ENCODE measurements at places on chromosomes 7 and 10. TPM values are rescaled to one million over a fixed set of nuclear protein-coding genes. Genes with fewer than 3 reads are reported as not detected.

GRCh38 chr10:133526957-133527588, at the start of gene CYP2E1:
CYP2E1 (plus strand) TSS chr10:133527363; CDS start chr10:133527396, 33 bp downstream.
- DNase-seq: no peak

DNA sequence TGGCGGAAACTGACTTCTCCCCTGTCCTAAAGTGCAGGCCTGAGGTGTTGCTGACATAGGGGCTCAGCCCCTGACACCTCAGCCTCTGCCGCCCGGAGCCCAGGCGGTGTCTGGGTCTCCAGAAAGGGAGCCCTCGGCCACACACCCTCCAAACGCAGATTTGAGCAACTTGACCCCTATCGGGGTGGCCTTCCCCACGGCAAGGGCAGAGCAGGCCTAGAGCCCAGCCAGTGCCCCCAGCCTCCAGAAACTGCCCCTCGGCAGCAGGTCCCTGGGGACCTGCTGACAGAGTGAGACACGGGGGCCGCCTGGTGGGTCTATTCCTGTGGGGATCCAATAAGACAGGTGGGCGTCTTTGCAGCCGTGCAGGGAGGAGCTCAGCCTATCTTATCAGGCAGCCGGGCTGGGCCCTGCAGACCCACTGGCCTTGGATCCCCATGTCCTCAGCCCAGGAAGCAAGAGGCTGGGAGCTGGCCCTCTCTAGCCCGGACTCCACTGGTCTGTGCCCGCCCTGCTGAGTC, 11.0 kb downstream of the TMEM184A start:
- no peak for DNase-seq

DNA sequence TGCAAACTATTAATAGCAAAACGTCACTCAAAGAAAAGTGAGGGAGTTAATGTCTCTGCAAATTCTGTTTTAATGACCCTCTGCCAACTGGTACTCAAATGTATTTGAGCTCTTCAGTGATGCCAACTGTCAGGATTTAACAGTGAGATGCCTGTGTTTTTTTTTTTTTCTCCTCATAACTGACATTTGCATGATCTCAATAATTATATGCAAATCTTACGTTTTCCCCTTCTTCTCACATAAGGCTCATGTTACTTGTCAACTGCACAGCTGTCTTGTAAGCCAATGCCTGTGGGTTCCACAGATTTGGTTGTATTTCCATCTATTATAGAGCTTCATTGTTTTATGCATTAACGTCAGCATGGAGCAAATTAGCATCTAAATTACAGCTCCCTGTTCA, 38.2 kb downstream of the PPP1R3A start:
- DNase-seq: no peak

DNA sequence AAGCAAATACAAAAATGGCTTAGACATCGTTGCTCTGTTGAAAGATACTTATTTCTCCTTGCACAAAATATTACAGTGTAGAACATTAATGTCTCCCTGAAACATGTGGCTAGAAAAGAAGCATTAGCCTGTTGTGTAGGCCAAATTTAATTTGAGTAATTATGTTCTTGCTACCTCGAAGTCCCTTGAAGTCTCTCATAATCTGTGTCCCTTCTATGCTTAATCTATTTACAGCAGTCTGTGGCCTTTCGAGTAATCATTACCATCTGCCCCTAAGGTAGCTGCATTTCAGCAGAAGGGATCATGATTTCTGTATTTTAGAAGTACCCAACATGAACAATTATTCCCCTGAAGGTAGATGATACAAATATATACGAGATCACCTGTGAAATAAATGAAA, 615.2 kb downstream of the GRM8 start:
- no peak for DNase-seq

DNA sequence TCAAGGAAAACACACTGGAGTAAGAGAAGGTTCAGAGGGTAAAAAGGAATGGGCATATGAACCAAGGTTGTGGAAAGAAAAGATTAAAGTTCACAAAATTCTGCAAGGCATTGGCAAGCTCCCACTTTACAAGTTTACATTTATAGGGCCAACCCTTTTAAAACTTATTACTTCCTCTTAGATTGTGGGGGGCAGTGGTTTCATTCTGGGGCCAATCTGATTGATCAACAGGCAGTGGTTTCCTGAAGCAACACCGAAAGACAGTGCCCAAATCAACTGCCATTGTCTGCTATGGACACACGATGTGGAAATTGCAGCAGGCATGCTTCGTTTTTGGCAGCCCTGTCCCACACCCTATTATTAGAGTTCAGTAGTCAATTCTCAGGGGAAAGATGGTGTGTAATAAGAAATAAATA, 154.0 kb downstream of the SGMS1 start:
- peak; percentile 41 for DNase-seq

The CPED1 gene
- polyA plus RNA-seq: 2.2 TPM

The CYP3A4 gene
- not detected for polyA plus RNA-seq

GRCh38 chr10:126294451-126294850, 93.8 kb downstream of the ADAM12 start:
- no peak for DNase-seq

- no peak for DNase-seq
Observed at GRCh38 chr10:30353851-30354250, 4.8 kb upstream of the MTPAP start.

The C10orf67 gene
- 1.1 TPM for polyA plus RNA-seq

GRCh38 chr7:25349283-25350017, 121.2 kb upstream of the NPVF start:
- DNase-seq: no peak

DNA sequence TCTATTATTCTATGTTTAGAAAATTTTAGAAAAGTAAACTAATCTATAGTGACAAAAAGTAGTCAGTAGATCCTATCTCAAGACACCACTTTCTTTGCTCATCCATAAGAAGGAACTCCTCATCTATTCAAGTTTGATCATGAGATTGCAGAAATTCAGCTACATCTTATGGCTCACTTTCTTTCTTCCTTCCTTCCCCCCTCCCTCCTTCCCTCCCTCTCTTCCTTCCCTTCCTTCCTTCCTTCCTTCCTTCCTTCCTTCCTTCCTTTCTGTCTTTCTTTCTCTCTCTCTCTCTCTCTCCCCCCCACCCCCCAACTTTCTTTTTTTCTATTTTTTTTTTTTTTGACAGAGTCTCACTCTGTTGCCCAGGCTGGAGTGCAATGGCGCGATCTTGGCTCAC, 35.3 kb upstream of the SRPK2 start:
- no peak for DNase-seq

DNA sequence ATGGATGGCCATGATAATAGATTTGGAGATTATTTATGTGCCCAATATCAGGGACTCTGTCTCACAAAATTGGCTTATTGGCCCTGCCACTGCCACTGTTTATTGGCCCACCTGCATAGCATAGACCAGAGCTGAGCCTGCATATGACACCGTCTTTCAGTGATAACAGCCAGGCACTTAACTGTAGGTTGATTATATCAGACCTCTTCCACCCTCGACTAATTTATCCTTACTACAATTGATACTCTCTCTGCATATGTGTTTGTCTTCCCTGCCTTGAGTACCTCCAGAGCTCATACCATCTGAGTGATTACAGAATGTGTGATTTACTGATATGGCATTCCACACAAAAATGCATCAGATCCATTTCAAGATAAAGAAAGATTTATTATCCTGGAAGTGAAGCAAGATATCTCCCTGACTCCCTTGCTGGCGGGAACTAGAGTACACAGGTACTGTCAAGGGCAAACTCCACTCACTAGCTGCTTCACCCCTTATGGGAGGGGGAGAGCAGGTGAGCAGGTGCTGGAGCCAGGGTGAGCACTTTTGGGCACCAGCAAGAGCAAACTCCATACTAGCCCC, 13.1 kb upstream of the SAMD9L start:
- no peak for DNase-seq

The JAZF1 gene
- polyA plus RNA-seq: 5.2 TPM

DNA sequence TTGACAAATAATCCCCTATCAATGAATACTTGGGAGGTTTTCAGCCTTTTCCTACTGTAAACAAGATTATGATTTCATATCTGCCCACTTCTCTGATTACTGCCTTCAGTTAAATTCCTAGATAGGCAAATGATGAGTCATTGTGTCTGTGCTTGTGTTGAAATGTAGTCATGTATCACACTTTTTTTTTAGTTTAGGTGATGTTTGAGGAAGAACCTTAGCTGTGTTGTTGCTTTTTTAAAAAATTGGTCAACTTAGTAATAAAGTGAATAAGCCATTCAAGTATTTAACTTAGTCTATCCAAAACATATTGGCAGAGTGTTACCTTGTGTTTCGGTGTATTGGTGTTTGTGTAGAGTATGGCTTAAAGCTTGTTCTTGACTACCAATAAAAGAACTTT, 60.0 kb downstream of the WAC start:
- DNase-seq: no peak

The TMEM184A gene
- 9.9 TPM for polyA plus RNA-seq

GRCh38 chr7:150404172-150404804, 25.2 kb downstream of the ZNF775 start:
- DNase-seq: no peak

The OR2F2 gene
- not detected for polyA plus RNA-seq

DNA sequence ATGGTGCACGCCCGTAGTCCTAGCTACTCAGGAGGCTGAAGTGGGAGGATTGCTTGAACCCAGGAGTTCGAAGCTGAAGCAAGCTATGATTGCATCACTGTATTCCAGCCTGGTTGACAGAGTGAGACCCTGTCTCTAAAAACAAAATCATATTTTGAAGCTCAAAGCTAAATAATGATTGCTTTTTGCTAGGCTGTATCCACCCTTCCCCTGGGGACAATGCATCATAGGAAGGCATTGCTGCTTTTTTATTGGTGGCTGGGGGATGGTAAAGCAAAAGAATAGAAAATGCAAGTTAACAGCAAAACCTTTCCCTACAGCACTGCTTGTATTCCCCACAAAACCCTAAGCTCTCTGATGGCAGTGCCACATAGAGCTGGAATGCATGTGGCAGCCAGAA, 107.5 kb upstream of the WAC start:
- DNase-seq: no peak

- no peak for DNase-seq
Observed at GRCh38 chr10:71358277-71358676, 38.4 kb upstream of the CDH23 start.

DNA sequence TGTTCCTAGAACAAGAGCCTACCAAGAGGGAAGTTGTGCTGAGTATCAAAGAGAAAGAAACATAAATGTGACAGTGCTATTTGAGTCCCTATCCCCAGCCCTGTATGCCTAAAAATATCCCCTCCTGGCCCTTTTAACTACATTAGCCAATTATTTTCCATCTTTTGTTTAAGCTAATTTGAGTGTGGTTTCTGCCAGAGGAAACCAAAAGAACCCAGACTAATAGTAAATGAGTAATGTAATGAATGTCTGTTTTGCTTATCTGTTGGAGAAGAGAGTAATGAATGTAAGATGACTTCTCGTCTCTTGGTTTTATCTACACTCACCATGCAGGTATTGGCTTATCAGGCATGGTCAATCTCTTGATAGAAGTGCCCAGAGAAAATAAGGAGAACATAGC, 134.4 kb upstream of the CDK1 start:
- no peak for DNase-seq

GRCh38 chr7:38178695-38179344, 775 bp downstream of the STARD3NL start:
- no peak for DNase-seq

GRCh38 chr10:102715880-102716279, 1.4 kb downstream of the SFXN2 start:
- no peak for DNase-seq

- no peak for DNase-seq
Observed at GRCh38 chr10:36761121-36761520, 364.3 kb upstream of the ANKRD30A start.

GRCh38 chr10:61869774-61870525, 31.5 kb upstream of the ARID5B start:
- no peak for DNase-seq

GRCh38 chr10:49664842-49665355, 14.6 kb upstream of the C10orf53 start:
- DNase-seq: no peak

DNA sequence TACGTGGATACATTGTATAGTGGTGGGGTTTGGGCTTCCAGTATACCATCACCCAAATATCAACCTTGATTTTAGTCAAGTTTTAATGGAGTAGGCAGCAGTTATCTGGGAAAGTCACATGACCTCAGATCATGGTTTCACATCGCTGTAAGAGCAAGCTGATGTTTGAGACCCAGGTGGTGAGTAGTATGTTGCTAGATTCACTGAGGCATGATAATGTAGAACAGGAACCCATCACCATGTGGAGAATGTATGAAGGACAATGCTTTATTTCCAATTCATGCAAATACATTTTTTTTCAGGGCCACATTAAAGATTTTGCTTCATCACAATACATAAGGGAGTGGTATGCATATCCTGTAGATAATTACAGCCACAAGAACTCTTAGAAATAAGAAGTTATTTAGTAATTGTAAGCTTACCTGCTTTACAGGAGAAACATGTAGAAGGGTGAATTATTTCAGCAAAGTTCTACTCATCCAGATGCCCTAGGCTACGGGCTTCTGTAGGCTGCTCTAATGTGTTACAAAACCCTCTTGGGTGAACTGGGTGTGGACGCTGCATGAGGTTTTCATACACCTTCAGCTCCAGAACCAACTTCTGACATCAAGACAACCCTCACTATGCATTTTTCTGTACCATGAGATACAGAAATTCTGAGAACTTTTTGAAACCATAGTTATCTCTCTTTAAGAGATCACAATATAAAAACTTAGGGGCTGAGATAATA, 27.6 kb upstream of the LAMB4 start:
- no peak for DNase-seq

GRCh38 chr7:28542410-28542809, 130.1 kb downstream of the CREB5 start:
- DNase-seq: no peak

The ADAMTS14 gene
- polyA plus RNA-seq: 1.3 TPM

The ZNF488 gene
- 0.47 TPM for polyA plus RNA-seq

- peak; percentile 92 for DNase-seq
Observed at GRCh38 chr10:68600041-68600778, 40.1 kb downstream of the TET1 start.

DNA sequence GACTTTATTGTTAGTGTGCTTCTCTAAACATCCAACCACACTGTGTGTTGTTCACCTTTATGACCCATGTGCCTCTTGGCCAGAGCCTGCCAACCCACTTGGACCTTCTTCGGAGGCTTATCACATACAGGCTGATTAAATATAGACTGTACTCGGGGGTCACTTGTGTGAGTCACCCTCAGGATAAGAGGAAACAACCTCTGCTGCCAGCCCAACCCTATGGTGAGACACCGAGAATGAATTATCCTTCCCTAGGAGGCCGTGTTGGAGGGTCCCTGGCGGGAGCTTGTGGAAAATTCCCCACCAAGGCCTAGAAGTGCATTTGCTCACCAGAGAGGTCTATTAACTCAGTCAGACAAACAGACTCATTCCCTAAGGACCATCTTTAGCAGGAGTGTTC, 63.0 kb downstream of the FAS start:
- no peak for DNase-seq

GRCh38 chr10:121753726-121754476, 155.7 kb upstream of the FGFR2 start:
- no peak for DNase-seq

GRCh38 chr10:16182688-16183087, 254.1 kb upstream of the PTER start:
- DNase-seq: no peak

DNA sequence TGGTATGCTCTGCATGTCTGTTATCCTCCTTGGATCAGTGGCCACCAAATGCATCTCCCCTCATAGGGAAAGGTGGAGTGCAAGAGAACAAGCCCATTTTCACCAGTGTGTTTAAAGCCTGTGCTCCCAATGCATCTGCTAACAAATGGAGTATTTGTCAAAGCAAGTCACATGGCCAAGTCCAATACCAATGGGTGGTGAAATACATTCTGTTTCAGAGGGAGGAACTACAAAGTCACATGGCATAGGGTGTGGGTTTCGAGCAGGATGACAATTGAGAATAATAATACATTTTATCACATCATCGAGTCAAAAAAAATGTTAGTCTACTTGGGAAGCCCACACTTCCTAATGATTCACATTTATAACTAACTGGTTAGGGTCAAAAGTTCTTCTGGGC, 62.7 kb downstream of the SUGCT start:
- no peak for DNase-seq
